ENCODE measurements at places on chromosomes 6 and 20.

GRCh38 chr20:60727425-60727824 is 524.6 kb upstream of the CDH4 start:
- no peak for DNase-seq

- DNase-seq: no peak
Measured at GRCh38 chr20:46568570-46569129, 18.2 kb upstream of the OCSTAMP start.

- no peak for DNase-seq
Measured at GRCh38 chr6:161817881-161818280, 544.0 kb upstream of the AGPAT4 start.

DNA sequence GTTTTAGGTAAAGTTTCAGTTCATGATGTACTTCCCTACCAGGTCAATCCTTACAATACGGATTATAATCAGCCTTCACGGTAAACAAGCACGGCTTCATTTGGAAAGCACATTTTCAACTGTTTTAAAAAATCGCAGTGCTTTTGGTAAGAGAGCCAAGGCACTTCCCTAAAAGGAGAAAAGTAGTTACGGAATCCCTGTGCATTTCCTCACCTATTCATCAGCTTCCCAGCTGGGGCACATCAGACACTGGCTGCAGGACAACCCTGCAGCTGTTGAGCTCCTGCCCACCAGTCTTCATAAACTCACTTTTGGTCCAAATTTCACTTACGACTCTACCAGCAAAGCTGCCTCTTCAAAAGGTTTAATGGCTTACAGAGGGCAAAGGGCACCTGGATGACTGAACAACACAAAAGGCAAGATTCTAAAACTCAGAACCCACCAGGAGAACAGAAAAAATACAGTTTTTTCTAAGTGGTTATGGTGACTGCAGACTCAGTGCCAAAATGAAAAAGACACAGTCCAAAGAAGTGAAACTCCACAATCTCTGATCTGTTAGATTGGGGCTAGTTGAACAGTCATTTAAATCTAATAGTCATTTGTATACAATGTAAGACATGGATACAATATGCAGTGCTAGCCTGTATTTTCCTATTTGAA is 7.5 kb downstream of the SNX5 start:
- DNase-seq: no peak
